ENCODE measurements at places on chromosomes 7 and 10.

GRCh38 chr7:150957133-150958020 is 20.7 kb downstream of the KCNH2 start:
- DNase-seq, result no peak

GRCh38 chr10:24568042-24568441 is 155.6 kb downstream of the ARHGAP21 start:
- DNase-seq, result no peak

DNA sequence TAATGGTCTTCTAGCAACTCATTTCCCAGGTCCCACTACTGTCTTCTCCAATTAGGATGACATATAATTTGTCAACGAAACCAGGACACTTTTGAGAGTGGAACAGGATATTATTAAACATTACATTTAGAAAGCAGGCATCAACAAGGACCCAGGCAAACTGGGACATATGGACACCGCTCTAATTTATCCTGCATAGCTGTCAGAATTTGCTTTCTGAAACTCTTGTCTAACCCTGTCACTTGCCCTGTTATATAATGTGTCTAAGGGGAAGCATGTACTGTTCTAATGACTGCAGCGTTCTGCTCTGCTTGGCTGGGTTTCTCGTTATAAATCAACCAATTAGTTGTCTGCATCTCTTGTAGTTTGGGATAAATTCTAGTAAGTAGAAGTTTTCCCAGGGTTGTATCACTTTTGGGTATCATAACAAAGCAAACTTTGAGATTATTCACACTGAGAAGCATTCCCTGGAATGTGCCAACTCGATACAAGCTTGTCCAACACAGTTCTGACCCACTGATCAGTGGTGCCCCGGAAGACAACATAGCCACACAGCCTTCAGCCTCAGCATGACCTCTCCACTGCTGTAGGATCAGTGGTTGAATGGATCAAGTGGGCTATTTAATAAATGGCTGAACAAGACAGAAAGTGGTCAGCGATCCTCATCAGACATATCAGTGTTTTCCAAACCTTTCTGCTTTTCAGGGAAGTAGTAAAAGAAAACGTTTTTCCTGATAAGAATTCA is 228.1 kb downstream of the KIF20B start:
- no peak for DNase-seq

- DNase-seq, result no peak
Measured at GRCh38 chr10:58352956-58353610, 18.3 kb downstream of the UBE2D1 start.

DNA sequence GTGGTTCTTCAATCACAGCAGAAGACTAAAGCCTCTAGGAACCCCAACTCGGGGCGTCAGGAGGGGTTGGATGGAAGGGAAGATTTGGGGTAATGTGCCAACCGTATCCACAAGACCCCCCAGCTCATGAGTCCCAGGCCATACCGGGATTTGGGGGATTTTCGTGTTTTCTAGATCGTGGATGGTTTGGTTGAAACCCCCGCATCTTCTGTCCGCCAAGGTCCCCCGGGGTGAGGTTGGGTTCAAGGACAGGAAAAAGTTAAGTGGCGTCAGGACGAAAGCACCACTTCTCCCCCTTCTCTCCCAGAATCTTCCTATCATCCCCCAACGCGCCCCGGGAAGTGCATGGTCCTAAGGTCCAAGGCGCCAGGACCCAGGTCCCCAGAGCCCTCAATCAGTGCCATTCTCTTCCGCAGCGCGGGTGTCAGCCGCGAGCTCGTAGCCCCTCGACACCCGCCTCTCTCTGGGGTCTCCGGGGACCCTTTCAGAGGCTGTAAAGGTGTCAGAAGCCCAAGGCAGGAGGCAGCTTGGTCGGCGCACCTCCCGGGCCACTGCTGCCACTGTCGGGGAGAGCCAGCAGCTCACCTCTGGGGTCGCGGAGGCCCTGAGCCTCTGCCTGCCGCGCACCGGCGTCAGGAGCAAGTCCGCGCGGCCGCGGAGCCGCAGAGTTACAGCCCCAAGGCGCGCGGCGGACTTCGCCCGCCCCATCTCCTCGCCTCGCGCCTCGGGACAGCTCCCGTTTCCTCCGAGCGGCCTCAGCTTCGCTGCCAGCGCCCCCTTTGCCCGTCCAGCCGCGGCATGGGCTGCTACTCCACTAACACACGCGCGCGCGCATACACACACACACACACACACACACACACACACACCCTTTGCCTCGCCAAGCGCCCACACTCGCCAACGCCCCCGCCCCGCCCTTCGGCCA is 1.5 kb downstream of the MKX start:
- no peak for DNase-seq

DNA sequence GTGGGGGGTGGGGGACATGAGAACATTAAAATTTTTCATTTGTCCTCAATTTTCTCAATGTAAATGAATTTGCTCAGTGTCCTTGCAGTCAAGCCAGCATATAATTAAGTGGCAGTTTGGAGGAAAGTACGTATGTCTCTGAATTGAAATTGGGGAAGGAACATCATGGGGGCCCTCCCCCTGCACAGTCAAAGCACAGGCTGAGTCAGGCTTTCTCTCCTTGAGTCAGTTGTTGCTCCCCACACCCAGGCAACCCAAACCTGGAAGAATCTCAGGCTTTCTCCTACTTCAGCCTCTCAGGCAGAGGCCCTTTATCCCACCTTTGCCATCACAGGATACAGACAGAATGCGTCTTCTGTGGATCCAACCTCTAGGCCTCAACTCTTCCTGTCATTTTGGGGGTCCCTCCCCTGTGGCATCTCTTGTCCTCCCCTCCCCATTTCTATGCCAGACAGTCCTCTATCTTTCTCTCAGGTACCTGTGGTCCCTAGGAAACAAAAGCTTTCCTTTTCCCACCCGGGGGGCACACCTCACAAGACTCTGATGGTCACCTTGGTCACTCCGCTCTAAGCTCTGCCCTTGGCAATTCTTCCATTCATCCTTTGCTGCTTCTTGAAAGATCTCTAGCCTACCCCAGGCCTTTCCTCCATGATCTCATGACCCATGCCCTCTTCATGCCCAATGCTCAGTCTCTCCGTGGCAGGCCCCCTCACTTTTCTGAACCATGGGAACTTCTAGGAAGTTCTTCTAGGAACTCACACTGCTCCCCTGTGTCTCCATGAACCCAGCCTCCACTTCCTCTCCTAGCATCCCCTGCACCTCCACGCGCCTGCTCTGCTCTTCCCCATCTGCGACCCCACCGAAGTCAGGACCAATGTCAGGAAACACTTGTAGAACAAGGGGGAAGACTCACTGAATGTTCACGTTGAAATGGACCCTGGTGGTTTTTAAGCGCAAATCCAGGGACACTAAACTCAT is 40.4 kb downstream of the CREB3L2 start:
- DNase-seq, result peak; percentile 66

DNA sequence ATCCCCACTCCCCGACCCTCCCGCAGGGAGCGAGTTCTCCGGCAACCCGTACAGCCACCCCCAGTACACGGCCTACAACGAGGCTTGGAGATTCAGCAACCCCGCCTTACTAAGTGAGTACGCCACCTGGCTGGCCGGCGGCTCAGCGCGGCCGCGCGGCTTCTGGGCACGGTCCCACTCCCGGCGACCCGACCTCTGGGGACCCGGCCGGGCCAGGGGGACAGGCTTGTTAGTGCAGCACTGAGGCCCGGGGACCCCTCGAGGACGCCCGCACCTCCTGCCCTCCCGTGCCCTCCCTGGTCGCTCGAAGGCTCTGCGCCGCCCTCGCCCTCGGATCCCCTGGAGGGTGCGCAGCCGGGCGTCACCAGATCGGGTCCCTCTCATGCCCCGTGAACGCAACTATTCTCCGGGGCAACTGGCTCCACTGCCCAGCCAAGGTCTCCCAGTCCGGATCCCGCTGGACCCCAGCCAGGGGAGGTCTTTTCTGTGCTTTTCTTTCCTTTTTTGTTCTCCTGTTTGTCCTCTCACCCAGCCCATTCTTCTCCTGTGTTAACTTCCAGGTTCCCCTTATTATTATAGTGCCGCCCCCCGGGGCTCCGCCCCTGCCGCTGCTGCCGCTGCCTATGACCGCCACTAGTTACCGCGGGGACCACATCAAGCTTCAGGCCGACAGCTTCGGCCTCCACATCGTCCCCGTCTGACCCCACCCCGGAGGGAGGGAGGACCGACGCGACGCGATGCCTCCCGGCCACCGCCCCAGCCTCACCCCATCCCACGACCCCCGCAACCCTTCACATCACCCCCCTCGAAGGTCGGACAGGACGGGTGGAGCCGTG is 81.8 kb downstream of the PAX2 start:
- peak; percentile 13 for DNase-seq

DNA sequence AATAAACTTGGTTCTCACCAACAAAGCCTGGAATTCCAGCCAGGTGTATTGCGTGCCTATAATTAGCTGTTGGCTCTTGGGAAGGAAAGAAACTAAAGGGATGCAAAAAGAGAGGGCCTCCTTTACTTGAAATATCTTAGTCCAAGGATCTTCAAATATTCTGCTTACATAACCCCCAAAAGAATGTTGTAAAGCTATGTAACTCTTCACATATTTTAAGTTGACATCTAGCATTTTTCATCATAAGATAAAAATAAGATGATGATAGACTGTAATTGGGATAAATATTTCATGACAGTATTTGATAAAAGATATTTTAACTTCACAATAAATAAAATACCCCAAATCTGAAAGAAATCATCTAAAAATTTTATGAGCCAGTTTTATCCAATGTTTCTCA is 52.5 kb upstream of the SEPTIN7 start:
- DNase-seq, result no peak
